ENCODE measurements at places on chromosomes 13 and 19.

DNA sequence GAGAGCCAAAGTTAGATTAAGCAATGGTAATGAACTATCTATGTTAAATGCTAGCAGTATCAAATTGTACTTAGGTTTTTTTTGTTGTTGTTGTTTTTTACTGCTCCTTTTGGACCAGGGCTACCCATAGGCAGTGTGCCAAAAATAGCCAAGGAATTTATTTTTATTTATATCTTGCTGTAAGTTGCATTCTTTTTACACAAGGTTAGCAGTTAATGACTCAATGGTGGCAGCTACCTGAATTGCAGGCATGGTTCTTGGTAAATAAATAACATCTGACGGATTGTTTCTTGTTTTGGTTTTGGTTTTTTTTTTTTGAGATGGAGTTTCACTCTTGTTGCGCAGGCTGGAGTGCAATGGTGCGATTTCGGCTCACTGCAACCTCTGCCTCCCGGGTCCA lies 194.8 kb upstream of the TSC22D1 start:
- DNase-seq = no peak

DNA sequence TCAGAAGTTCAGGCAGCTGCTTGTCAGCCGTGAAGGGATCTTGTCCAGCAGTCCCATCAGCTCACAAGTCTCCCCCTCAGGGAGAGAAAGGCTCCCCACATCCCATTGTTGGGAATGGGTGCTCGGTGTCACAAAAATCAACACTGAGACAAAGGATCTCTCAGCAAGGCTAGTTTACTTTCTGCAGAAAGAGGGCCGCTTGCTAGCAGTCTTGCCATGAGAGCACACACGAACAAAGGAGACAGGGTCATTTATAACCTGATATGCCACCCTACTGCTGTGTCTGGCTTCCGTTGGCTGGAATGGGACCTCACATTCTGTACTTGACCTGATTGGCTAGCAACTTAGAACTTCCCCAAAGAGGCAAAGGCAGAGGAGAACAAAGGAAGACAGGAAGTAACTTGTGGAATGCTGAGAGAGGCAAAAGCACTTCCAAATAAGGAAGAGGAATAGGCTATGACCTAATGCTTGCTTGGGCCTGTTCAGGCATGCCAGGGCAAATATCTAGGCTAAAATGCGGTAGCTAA lies 8.7 kb upstream of the IGFL3 start:
- DNase-seq = no peak

DNA sequence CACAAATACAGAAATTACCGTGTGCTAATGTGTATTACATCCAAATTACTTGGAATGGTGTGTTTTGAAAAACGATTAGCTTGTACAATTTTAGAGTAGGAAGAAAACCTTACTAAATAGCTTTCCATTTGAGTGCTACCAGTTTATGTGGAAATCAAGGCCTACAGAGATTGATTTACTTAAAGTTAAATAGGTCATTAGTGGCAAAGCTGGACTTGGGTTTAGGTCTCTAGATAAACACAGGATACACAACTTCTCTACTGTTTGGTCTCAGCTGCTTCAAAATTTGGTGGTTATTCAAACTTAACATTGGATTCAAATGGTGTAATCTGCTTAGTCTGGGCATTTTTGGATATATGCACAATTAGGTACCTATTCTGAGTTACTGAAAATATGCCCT lies 21.4 kb downstream of the PCCA start:
- no peak for DNase-seq

DNA sequence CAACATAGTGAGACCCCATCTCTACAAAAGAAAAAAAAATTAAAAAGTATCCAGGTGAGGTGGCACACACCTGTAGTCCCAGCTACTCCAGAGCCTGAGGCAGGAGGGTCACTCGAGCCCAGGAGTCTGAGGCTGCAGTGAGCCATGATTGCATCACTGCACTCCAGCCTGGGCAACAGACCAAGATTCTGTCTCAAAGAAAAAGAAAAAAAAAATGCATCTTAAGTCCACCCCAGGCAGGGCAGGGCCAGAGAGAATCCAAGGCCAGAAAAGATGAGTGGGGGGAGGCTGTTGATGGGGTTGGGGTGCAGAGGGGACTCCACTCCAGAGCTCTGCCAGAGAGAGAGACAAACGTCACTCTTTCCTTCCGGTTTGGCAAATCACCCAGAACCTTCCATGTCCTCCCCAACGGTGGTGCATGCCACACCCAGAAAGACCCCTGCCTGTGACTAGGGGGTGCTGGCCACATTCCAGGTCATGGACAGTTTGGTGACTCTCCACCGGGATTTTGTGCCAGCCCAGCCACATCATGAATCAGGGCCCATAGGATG lies 431 bp downstream of the FUT3 start:
- DNase-seq = no peak

DNA sequence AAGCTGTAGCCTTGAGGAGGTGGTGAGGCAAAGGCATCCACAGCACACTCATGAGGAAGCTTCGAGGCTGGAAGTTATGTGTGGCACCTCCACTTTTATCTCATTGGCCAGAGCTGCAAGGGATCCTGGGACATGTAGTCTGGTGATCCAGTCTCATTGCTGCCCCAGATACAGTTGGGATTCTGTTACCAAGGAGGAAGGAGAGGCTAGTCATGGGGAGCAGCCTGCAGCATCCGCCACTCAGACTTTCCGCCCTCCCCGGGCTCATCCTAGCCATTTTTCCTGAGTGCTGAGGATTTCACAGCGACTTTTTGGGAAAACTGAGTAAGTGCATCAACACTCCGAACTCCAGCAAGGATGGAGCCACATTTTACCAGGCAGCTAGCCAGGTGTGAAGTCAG lies 74.4 kb downstream of the DPF1 start:
- DNase-seq = no peak

DNA sequence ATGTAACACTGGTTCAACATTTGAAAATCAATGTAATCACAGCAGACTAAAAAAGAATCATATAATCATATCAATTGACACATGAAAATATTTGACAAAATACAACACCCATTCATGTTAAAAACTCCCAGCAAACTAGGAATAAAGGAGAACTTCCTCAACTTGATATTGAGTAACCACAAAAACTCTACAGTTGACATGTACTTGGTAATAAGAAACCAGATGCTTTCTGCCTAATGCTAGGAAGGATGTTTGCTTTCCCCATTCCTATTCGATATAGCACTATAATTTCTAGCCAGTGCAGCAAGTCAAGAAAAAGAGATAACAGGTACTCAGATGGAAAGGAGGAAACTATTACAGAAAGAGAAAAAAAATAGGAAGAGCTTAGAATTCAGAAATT lies 26.9 kb downstream of the UFM1 start:
- DNase-seq = no peak

Measured in T-helper 2 cell (primary cell).